AG04450 (cell line): ENCODE measurements at places on chromosomes 2 and 18.

DNA sequence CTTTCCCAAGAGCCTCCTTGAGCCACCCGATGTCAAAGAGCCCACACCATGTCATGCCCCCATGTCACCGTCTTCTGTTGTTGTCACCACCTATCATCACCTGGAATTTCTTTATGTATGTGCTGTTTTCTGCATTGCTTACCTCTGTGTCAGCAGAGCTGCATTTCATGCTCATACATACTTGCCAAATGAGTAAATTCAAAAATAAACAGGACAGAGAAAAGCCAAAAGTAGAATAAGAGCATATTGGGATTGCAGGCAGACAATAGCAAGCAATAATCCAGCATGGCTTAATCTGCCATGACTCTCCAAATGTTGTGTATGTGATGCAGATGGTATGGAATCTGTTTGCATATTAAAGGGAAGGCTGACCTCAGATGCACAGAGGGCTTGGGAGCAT, 15.3 kb upstream of the RGPD4 start:
- no peak for DNase-seq

DNA sequence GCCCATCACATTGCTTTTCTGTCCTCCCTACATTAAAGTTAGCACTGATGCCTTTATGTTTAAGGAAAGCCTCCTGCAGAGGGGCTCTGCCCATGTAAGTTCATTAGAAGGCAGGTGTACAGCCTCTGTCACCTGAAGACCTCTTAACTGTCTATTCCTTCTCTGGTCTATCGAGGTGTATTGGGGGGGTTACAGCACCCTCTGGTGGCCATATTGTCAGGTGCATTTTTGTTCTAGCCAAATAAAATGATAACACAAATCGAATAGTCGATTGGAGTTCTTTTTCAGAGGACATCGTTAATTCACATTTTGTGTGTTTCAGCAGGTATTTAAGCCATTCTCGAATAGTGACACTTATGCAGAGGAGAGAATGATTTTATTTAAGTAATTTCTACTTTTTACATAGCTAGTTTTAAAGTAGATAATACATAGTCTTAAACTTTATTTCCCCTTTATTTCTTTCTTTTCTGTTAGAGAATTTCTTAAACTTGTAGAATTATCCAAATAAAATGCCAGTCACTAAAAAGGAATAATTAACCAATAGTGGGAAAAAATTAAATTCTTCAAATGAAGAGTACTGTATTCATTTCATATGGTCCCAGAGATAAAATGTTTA, 136.8 kb downstream of the NEDD4L start:
- DNase-seq: peak; percentile 16

GRCh38 chr2:113965644-113966043, 75.8 kb downstream of the ACTR3 start:
- DNase-seq: no peak

DNA sequence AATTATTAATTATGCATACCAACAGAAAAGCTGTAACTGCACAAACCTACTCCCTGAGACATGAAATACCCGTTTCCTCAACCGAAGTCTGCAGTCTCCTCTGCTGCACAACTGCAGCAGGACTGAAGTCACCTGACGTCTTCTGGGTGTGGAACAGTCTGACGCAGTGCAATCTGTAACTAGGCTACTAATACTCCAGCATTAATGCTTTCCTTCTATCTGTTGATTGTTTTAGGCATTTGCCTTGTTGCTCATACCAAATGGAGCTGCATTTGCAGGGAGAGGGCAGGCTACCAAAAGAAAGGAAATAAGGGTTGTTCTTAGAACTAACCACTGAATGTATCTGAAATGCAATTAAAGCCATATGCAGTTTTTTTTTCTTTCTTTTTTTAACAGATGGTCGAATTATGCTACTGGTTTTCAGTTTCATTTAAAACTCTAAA, 40.1 kb downstream of the RTN4 start:
- DNase-seq: no peak

GRCh38 chr2:239296020-239296932, 104.5 kb downstream of the HDAC4 start:
- DNase-seq: no peak

- DNase-seq: no peak
Measured at GRCh38 chr18:63564561-63564960, 22.4 kb downstream of the SERPINB12 start.

DNA sequence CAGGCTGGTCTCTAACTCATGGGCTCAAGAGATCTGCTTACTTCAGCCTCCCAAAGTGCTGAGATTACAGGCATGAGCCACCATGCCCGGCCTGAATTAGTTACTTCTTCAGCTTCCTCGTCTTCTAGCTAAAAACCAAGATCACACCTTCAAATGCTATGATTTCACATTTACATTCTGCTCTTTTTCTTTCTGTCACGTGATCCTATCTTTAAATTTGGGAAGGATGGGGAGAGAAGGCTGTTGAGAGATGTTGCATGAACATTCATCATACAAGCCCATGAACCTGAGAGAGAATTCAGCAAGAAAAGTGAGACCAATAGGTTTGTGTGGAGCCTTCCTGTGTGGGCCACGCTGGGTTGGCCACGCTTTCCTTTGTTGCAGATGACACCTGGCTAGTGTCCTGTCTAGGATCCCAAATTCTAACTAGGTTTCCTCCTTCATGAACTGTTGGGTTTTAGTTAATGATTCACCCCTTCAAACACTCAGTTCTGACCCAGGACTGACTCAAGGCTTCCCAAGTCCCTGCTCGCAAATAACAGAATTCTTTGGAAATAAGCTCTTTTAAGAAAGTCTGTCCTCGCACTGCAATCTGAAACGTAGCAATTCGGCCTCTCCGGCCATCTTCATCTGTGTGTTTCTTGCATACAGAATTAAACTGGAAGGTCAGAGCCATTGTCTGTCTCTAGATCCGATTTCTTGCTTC, 57.3 kb upstream of the CREB1 start:
- DNase-seq: no peak

- peak; percentile 10 for DNase-seq
Measured at GRCh38 chr2:165698444-165698884, 95.6 kb downstream of the GALNT3 start.

DNA sequence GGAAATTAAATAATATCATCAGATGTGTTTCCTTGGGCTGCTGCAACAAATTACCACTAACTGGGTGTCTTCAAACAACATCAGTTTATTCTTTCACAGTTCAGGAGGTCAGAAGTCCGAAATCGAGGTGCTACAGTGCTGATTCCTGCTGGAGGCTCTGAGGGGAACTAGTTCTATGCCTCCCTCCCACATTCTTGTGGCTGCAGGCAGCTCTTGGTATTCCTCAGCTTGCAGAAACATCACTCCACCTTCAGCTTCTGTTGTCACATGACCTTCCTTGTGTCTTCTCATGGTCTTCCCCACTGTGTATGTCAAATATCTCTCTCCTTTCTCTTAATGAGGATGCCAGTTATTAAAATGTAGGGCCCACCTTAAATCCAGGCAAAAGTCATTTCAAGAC, 29.3 kb upstream of the DCC start:
- DNase-seq: no peak

- DNase-seq: no peak
Measured at GRCh38 chr2:14572633-14573032, 59.9 kb upstream of the LRATD1 start.

DNA sequence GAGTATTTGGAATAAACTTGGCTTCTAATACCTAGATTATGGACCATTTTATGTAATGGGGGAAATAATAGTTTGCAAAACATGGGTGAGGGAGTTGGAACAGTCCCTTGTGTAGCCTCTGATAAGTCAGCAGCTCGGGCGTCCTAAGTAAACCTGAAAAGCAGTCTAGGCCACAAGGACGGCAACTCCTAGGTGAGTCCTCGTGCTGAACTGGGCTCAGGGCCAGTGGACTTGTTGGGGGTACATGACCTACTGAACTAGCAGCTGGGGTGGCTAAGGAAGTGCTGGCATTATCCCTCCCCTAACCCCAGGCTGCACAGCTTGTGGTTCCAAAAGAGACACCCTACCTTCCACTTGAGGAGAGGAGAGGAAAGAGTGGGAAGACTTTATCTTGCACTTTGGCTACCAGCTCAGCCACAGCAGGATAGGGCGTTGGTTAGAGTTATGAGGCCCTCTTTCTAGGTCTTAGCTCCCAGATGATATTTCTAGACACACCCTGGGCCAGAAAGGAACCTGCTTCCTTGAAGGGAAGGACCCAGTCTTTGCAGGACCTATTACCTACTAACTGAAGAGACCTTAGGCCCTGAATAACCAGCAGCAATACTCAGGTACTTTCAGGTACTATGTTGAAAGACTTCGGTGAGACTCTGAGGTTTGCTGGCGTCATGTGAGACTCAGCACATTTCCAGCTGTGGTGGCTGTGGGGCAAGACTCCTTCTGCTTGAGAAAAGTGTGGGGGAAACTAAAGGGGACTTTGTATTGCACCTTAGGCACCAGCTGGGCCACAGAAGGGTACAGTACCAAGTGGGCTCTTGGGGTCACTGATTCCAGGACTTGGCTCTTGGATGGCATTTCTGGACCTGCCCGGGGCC, 71.0 kb downstream of the AQP4 start:
- no peak for DNase-seq

- no peak for DNase-seq
Measured at GRCh38 chr2:156511803-156512202, 75.6 kb downstream of the GPD2 start.

GRCh38 chr2:237774811-237775553, 23.6 kb upstream of the RBM44 start:
- DNase-seq: no peak

DNA sequence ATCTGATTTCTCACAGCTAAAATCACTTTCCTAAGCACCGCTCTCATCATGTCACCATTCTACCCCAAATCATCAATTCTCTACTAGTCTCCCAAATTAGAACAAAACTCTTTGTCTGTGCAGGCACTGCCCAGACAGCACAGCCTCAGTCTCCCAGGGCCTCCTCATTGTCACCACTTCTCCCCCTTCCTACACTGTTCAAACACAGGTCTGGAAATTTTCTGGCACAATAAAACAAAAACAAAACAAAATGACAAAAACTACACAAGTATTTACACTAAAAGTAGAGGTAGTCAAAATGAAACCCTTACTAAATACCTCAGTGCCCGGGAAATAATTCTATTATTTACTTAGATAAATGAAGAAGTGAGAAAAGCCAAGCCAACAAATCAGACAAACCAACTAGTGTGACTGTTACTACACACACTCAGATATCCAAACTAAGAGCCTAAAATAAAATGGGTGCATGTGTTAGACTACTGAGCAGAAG, 156.2 kb upstream of the DNMT3A start:
- no peak for DNase-seq

- DNase-seq: no peak
Measured at GRCh38 chr2:120034027-120034426, 21.1 kb downstream of the EPB41L5 start.

GRCh38 chr2:172949522-172949921, 126.1 kb upstream of the MAP3K20 start:
- DNase-seq: no peak

DNA sequence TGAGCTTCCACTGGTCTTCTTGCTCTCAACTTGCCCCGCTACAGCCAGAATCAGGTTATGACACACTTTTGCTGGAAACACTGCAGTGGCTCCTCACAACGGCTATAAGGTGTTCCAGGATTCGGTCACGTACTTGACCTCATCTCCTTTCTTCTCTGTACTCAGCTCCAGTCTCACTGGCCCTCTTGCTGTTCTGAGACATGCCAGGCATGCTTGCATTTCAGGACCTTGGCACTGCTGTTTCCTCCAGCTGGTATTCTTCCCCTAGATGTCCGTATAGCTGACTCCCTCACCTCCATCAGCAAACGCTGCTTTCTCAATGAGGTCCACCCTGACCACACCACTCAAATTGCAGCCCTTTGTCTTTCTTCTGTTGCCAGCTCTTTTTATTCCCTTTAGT, 31.9 kb upstream of the C1GALT1C1L start:
- DNase-seq: no peak

DNA sequence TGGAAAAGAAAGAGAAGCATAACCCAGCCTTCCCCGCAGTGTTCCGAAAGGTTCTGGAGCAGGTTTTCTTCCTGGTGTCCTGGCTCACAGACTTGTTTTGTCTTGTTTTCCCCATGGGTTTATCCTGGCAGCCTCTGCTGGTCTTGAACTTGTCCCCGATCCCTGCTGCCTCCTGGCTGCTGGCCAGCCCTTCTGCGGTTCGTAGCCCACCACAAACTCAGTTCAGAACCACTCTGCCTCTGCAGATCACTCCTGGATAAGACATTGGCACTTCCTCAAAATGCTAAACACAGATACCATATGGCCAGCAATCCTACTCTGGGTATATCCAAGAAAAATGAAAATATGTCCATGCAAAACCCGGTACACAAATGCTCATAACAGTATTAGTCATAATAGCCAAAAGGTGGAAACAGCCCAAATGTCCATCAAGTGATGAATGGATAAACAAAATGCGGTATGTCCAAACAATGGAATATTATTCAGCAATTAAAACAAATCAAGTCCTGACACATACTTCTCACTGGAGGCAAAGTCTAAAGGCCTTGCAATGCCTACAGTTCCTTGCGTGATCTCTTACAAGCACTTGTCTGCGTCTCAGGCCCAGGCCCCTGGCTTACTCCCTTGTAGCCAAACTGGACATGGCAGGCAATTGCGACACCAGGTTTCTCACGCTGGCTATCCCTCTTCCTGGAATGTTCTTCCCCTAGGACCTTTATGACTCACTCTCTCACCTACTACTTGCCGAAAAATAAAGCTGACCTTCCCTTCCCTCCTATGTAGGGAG, 28.0 kb upstream of the ARHGEF4 start:
- no peak for DNase-seq

DNA sequence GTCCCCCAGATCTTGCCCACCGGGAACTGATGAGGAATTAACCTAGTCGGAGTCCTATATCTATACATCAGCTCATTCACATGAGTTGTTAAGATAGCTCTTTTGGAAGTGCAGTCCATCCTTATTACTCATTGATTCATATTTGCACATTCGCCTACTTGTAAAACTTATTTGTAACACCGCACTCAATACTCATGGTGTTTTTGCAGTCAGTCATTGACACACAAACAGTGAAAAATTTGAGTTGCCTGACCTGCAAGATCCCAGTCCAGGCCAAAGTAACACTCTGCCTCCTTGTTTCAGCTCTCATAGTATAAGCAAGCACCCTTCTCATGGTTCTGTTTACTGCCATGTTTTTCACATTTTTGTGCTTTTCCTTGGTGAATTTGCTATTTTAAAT, 180.6 kb downstream of the CTIF start:
- no peak for DNase-seq

GRCh38 chr18:36419900-36420531, 122.5 kb downstream of the FHOD3 start:
- no peak for DNase-seq

DNA sequence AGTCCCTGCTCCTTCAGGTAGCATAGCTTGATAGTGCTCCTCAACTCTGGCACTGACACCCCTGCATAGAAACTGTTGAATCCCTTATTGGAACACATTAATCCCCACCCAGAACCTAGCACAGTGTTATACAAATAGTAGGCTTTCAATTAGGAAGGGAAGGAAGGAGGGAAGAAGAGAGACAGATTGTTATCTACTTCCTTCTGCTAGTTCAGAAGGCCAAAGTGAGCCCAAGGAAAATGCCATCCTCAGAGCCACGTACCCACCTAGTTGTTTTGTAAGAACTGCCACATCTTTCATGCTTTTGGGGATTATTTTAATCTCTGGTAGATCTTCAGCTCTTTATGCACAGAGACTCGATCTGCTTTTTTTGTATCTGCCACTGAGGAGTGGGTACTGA, 75.1 kb downstream of the CLHC1 start:
- no peak for DNase-seq
